ENCODE measurements at places on chromosomes 2 and 18.

DNA sequence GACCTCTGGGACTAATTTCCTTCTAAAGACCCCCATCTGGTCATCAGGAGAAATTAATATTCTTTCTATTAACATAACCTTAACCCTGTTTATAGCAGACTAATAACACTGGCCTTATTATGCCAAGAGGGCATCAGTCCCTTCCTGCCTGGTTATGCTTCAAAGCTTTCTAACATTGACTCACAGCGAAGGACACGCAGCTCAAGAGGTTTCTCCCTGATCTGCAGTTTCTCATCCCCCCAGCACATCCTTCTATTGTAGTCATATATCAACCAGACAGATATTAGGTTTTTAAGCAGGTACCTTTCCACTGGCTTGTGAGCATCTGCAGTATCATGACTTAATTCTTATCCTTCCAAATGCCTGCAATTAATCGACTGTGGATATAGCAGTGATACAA lies 100.0 kb upstream of the CXCR4 start:
- no peak for DNase-seq

DNA sequence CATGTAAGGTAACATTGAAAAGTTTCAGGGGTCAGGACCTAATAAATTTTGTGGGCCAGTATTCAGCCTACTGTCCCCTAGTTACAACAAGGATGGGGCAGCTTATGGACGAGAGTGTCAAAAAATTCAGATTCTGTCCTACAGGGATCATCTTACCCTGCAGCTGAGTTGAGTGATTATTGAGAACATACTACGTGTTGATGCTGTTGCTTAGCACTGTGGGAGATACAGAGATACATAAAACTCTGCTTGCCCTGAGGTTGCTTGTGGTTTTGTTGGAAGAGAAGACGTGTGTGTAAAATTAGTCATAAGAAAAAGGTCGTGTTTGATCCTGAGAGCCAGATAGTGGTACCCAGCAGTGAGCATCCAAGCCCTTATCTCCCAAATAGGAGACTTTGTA lies 253.2 kb downstream of the NEDD4L start:
- DNase-seq, result no peak

DNA sequence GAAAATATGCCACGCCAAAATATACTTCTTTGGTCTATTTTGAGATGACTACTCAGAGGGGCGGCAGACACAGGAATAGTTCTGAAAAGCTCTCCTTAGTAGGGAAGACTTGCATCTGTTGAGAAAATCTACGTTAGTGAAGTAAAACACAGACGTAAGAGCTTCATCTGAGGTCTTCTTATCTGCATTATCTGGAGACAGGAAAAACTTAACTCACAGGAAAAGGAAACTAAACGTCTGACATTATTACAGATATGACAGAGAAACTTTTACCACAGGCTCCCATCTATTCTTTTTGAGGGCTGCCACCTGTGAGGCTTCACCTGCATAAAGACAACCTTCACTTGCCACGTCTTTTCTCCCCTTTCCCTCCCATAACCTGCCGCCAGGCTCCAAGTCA lies 1295.7 kb downstream of the LRP1B start:
- DNase-seq, result no peak

GRCh38 chr18:32607816-32608215 lies 137.1 kb upstream of the GAREM1 start:
- DNase-seq, result no peak

DNA sequence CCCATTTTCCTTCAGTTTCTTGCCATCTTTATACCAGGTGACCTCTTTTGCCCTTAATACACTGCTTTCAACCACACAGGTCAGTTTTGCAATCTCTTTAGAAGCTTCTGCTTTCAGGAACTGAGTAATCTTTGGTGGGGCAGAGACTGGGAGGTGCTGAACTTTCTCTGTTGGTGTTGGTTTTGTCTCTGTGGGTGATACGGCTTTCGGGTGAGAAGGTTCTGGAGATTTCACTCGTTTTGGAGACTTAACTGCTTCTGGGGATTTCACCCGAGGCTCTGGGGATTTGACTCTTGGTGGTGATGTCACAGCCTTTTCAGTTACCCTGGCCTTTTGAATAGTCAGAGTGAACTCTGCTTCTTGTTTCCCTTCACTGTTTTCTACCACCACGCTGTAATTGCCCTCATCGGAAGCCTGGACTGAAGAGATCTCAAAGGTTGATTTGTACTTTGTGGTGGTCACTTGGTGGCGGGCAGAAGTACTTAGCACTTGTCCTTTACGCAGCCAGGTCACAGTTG lies 50.4 kb downstream of the PLEKHA3 start:
- no peak for DNase-seq

DNA sequence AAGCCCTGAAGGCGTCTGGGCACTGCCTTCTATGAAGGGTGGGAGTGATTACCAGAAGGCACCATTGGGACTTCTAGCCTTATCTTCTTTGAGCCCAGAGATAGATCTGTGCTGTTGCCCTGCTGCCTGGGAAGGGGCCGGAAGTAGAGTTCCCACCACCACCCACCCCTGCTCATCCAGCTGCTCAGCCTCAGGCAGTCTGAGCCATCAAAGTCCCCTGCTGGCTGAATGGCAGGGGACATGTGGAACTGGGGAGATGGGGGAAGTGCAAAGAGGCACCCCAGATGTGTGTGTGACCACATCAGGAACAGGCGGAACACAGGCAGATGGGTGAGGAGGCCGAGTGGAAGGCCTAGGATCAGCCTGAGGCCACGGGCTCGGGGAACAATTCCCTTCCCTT lies 3.3 kb upstream of the WNT10A start:
- no peak for DNase-seq

- no peak for DNase-seq
Measured at GRCh38 chr2:208783184-208783583, 376.6 kb downstream of the PTH2R start.

Data from PC-9 (cell line).